NCI-H1436 (cell line): ENCODE measurements at places on chromosomes 5 and 9.

- no peak for DNase-seq
Measured at GRCh38 chr5:95564450-95564849, 9.5 kb downstream of the ARSK start.

DNA sequence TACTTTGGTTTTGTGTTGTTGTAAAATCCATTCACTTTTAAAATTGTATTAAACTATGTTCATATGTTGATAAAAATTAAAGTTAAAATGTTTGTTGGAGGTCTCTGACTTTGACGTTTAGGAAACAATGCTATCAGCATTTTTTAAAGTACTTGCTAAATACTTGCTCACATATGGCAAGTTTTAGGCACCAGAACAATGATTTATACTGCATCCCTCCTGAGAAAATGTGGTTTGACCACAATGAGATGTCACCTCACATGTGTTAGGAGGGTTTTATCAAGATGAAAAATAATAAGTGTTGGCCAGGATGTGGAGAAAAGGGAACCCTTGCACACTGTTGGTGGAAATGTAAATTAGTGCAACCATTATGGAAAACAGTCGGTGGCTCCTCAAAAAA, 180.8 kb downstream of the HSD17B3 start:
- DNase-seq, result no peak

GRCh38 chr5:80665057-80665456, 10.3 kb upstream of the DHFR start:
- DNase-seq, result no peak

DNA sequence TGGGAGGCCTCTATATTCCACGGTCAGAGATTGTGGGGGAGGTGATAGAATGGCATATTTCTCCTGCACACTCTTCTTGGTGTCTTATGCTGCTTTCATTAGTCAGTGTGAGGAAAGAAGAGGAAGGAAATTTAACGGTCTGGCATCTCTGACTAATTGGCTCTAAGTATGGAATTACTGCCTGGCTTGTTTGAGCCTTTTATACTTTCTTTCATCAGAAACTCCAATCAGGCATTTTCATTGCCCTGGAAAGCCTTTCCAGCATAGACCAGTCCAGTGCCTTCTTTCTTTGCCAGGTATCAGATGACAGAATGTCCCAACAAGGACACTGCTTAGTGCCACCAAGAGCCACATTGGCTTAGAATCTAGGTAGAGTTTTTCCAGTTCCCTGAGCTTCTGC, 30.2 kb downstream of the CYSTM1 start:
- DNase-seq, result no peak

- no peak for DNase-seq
Measured at GRCh38 chr9:126916909-126917308, 2.3 kb downstream of the RALGPS1 start.

DNA sequence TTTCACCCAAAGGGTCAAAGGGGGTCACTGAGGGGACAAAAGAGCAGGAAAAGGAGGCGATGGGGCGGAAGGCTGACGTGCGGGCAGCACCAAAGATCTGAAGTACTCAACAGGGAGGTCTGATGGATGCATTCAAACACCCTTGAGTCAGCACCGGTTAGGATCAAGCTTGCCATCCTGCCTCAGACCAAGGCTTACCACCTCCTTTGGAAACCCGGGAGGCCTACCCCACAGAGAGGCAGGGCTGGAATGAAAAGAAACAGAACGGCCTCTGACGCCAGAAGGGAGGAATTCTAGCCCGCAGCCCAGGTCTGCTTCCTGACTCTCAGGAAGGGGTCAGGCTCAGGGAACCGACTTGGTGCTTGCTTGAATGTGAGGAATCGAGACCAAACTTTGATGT, 125.6 kb downstream of the PAPPA start:
- no peak for DNase-seq

- DNase-seq, result no peak
Measured at GRCh38 chr5:151023651-151024050, 3.3 kb downstream of the GPX3 start.

DNA sequence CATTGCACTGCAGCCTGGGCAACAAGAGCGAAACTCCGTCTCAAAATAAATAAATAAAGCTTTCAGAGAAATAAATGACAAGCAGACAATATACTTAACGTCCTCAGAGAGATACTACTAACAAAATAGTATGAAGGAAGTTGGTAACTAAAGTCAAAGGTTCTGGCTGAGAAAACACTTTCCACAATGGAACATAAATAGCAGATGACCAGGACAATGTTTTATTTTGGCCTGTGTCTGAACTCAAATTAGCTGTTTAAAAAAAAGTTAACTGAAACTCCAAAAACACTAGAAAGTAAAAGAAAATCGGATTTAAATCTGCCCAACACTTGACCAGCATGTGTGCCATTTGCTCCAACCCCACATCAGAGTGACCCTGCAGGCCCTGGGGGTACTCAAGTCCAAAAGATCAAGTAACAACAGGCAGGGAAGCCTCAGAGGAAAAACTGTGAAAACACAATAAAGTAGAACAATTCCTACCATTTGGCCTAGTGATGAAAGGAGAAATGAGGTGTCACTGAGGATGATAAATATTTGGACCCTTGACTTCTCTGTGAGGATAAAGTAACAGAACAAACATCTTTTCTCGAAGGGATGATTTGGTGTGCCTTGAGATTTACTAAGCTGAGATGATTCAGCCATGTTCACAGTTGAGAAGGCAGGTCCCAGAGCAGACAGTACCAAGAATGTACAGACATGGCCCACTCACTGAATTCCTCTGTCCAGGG, 47.7 kb downstream of the LHFPL2 start:
- DNase-seq, result no peak

GRCh38 chr5:179488975-179489374, 61.4 kb upstream of the RUFY1 start:
- no peak for DNase-seq
